GM18507 (cell line): ENCODE measurements at places on chromosomes 16 and 17.
A peak's percentile ranks its signal among the peaks of the same experiment; 100 is the strongest.

GRCh38 chr17:58232707-58233156, 5.7 kb upstream of the LPO start:
- DNase-seq: peak; percentile 39

DNA sequence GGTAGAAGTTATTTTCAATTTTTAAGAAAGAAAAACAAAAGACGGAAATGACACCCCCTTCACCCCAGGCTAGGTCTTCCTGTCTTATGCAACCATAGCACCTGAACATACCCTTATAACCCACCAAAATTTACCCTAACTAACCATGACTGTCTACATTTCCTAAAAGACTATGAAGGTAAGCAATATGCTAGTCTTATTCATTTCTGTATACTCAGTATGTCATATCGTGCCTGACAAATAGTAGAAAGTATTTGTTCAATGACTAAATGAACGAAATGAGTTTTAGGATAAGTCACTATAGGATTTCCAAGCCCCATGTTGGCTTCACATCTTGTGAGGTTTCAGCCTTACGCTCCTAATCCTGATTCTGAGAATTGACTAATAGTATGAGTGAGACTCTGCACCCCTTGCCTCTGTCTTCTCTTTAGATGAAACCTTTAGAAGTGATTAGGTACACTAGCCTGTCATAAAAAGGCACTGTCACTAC, 6.5 kb downstream of the ADAT1 start:
- DNase-seq: no peak

DNA sequence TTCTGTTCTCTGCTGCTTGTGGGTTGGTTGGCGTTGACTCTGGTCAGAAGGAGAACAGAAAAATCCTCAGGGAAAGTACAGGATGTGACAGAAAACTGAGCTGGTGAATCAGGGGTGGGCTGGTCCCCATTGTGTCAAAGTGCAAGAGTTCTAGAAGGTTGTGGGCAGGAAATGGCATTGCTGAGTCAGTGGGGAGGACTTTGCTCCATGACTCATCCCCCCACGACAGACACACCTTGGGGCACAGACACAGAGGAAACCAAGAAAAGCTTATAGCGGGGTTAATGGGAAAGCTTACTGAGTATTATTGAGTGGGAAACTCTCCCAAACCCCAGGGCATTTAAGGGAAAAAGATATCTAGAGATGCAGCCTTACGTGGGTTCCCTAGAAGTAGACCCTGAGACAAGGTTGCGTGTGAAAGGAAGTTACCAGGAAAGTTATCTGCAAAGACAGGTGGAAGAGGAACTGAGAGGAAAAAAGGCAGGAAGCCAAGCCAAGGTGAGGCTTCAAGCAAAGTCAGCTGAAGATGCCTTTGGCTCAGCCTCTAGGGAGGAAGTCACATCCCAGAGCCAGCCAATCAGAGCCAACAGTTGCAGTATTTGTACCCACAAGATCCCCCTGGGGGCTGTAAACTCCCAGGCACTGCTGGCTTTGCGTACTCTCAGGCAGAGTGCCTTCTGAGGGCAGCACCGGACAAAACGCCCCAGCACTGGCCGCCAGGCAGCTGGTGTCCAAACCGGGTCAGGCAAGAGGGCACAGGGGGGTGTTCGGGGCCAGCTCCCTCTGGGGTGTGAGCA, 86.4 kb downstream of the FOXL1 start:
- peak; percentile 39 for DNase-seq

DNA sequence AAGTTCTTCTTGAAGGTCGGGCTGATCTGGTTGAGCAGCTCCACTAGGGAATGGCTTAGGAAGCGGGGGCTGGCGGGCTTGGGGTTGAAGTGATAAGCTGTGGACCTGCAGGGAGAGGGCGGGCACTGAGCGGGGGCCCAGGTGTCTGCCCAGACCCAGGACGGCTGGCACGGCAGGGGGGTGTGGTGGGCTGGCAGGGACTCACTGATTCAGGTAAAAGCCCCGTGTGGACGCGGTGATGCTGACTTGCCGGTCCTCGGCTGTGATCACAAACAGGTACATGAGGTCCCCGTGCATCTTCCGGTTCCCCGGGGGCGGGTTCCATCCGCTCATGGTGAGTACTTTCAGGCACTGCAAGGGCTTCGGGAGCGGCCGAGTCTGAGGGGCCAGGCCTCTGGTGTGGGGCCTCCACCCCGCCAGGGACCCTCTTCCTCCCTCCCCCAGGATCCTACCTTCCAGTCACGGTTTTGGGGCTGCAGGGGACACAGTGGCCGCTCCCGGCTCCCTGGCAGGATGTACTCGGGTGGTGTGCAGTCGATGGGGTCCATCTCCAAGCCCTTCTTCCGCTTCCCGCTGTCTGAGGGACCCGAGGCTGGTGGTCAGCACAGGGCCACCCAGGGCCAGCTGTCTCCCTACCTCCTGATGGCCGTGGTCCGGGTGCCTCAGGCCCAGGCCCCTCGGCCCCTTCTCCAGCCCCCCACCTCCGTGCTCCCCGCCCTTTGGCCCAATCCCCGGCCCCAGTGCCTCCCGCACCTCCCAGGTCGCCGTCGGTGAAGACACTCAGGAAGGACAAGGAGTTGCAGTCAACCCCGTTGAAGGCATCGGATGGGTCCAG, 10.2 kb downstream of the CLUH start:
- no peak for DNase-seq

GRCh38 chr17:62880120-62880519, 72.0 kb upstream of the MARCHF10 start:
- DNase-seq: no peak

GRCh38 chr16:590188-590814, 435 bp downstream of the RAB40C start:
- DNase-seq: no peak

GRCh38 chr16:28156056-28156680, 55.6 kb downstream of the XPO6 start:
- DNase-seq: no peak

DNA sequence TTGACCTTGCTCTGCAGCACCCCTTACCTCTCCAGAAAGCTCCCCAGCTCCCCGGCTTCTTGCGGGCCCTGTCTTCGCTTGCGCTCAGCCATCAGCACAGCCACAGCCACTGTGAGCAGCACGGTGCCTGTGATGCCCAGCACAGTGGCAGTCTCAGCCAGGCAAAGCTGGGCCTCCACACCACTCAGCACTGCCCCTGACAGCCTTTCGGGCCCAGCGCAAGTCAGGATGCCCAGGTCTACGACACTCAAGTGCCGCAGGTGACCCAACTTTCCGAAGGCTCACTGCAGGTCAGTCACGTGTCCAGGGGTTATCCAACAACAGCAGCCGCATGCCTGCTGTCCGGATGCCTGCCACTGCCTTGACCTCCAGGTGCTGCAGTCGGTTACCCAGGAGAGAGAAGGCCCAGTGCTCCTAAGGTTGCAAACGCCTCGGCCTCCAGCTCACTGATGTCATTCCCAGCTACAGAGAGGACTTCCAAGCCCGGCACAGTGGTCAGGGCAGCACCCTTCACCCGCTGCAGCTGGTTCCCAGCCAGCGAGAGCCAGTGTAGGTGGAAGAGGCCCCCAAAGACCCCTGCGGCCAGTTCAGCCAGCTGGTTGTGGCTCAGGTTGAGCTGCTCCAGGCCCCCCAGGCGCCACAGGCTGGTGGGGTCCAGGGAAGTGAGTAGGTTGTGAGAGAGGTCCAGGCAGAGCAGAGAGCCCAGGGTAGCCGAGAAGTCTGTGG, 8.9 kb upstream of the TMEM101 start:
- DNase-seq: no peak

GRCh38 chr17:49922095-49922494, 46.9 kb upstream of the DLX4 start:
- DNase-seq: no peak

- no peak for DNase-seq
Measured at GRCh38 chr16:24769806-24770205, 40.4 kb downstream of the TNRC6A start.

GRCh38 chr17:73278049-73278464, 16.4 kb upstream of the CPSF4L start:
- no peak for DNase-seq

DNA sequence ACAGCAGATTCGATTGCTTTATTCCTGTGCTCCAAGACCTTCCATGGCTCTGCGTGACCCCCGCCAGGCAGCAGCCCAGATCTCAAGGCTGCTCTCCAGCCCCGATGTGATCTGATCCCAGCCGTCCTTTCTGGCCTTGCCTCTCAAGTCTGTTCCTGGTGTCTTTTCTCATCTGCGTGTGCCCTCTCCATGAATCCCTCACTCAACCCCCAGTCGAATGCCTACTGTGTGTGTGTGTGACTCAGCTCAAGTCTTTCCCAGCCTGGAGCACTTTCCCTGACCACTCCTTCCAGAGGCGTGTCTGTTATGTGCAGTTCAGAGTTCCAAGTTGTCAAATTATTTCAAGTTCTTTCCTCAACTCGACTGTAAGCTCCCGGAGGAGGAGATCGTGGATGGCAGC, 64.0 kb downstream of the MRM1 start:
- no peak for DNase-seq

DNA sequence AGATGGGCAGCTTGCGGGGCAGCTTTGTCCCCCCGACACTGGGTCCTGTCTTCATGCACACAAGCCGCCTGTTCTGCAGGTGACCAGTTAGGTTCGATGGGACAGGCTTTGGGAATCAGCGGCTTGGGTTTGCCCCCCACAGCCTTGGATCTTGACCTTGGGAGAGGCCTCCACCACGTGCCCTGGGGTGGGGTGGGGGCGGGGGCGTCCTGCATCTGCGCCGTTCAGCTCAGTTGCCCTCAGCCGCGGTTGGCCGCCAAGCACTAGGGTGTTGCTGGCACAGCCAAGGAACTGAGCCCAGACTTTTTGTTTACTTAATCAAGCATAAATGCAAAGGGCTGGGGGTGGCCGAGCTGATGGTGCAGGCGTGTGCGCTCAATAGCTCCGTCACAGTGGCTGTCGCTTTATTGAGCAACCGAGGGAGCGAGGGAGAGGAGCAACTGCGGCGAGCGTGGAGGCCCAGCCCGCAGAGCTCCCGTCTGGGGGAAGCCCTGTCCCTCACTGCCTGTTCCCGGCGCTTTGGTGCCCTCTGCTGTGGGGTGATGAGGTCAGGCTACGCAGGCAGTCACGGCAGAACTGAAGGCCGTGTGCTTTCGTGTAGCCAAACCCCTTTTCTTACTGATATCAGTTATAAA, 33.9 kb downstream of the JPH3 start:
- peak; percentile 61 for DNase-seq

GRCh38 chr17:7559320-7560171, 996 bp downstream of the TNFSF13 start:
- DNase-seq: no peak

GRCh38 chr16:27818246-27818645, 245.3 kb downstream of the GSG1L start:
- no peak for DNase-seq

DNA sequence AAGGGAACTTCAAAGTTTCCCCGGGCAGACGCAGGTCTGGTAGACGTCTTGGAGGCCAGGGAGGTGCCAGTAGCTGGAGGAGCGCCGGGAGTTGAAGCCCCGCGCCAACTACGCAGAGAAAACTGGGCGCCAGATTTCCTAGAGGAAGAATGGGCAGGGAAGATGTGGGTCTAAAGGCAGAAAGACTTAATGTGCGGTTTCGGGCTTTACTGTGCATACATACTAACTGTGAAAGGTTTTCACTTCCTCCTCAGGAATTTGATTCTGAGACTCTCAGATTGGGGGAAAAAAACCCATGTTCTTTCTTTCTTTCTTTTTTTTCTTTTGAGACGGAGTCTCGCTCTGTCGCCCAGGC, 331 bp upstream of the ZNF287 start:
- no peak for DNase-seq

DNA sequence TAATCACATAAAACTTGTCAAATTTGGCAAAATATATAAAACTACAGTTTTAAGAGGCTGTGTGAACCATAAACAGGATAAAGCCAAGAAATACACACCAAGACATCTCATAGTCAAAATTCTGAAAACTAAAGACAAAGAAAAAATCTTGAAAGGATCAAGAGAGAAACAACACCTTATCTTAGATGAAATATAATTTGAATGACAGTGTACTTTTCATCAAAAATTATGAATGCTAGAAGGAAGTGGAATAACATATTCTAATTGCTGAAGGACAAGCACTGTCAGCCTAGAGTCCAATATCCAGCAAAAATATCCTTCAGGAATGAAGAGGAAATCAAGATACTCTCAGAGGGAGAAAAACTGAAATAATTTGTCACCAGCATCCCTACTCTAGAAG, 37.2 kb downstream of the PIK3R5 start:
- DNase-seq: no peak

- peak; percentile 53 for DNase-seq
Measured at GRCh38 chr17:72407336-72407909, 286.6 kb downstream of the SOX9 start.

- DNase-seq: no peak
Measured at GRCh38 chr17:54013072-54013471, 190.3 kb downstream of the KIF2B start.

DNA sequence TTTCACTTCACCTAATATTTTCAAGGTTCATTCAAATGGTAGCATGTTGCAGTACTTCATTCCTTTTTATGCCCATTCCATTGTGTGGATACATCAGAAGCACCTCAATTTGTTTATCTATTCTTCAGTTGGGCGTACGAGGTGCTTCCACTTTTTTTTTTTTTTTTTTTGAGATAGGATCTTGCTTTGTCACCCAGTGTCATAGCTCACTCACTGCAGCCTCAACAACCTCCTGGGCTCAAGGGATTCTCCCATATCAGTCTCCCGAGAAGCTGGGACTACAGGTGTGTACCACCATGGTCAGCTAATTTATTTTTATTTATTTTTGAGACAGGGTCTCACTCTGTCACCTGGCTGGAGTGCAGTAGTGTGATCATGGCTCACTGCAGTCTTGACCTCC, 22.5 kb upstream of the SPNS3 start:
- DNase-seq: no peak

- no peak for DNase-seq
Measured at GRCh38 chr17:44633998-44634397, 22.3 kb upstream of the MEIOC start.

DNA sequence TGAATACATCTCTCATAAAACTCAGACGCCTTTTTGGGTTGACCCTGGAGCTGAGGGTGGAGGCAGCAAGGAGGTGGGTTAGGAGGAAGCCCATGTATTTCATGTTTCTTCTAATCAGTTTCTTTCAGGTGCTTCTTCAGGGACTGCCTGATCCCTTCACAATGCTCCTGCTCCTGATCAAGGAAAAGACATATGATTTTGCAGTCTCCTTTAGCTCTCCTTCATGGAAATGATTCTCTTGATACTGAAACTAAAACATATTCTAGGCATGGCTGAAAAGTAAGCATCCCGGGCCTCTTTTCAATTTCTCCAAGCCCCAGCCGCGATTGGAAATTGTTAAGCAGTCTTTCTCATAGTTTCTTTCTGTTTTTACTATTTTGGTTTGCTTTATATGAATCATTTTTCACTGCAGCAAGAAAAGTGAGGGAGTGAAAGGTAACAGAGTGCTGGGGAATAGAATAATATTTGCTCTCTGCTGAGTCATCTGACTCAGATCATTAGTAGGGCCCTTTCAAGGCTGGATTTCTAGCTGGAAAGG, 730.7 kb downstream of the CDH11 start:
- no peak for DNase-seq
